ENCODE measurements at places on chromosomes 6 and 20.

- DNase-seq, result no peak
Measured at GRCh38 chr20:50332491-50332980, 141.9 kb downstream of the CEBPB start.

DNA sequence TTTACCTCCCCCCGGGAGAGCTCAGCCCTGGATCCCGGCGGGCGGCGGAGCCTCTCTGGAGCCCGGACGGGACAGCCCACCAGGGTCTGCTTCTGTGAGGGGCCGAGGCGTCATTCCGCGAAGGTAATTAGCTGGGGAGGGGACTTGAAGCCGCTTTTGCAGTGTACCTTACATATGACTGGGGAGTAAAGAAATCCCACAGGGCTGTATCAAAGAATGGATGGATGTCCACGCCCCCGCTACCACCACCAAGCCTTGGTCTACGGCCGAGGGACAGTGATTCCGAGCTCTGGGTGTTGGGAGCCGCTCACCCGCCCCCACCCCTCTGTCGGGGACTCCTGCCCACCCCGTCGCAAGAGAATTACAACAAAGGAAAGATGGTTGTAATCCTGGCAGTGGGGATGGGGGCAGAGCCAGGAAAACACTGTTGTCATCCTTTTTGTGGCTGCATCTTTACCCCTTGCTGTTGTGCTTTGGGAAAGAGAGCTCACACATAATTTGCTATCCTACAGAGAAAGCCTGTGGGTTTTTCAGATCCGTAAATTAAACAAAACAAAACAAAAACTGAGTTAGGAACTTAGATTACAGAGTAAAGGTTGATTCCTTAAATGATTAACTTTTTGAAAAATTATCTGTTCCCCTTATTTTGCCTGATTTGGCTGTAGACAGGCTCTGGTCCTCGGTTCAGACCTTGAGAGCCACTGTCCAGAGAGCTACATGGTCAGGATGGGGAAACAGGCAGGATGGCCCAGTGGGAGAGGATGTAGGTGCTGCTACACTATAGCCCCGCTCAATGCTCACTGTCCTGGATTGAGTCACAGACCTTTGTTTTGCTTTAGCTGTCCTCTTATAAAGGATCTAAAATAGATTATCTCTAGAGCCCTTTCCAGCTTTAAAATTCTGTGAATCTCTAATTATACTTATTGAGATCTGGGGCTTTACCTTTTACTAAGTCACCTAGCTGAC lies 997 bp upstream of the FBXO30 start:
- no peak for DNase-seq

DNA sequence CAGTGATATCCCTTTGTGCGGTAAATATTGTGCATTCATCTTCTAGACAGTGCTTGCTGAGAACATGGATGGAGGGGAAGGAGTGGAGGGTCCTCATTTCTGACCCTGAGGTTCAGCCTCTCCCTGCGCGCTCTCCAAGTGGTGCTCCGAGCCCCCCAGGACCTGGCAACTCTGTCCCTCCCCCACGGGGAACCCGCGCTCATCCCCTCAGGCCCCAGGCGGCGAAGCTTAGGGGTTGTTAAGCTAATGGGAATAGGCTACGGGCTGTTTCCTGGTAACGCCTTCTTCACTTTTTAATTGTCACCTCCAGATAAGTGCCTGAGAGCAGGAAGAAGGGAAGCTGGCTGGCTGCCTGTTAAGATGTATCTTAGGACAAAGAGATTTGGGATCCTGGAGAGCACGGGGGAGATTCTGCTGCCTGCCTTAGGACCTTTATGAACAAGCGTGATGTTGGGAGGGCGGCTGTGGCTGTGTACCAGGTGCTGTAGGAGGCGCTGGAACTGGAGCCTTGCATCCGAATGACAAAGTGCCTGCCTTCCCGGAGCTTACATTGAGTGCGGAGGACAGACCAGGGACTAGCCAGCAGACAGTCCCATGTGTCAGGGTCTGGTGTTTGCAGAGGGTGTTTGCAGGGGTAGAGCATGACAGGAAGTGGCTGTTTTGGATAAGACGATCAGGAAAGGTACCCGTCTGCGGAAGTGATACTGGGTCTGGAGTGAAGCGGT lies 11.7 kb downstream of the TSHZ2 start:
- DNase-seq, result no peak

- DNase-seq, result no peak
Measured at GRCh38 chr6:34172961-34173775, 27.3 kb upstream of the GRM4 start.

- DNase-seq, result no peak
Measured at GRCh38 chr20:19712721-19713260, 45.3 kb upstream of the RIN2 start.

DNA sequence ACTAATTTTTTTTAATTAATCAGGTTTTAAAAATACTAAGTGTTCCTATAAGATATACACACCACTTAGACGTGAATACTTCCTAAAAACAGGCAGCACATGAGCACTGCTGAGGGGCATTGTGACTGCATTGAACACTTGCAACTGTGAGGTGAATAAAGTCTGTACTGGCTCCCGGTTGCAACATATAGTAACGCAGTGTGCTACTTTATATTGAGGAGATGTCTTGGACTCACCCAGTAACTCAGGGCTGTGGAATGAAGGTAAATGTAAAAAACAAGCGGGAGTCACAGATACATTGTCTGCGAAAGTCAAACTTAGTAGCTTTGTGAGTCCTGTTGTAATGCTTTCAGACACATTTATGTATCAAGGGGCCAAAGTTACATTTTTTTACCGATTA lies 17.0 kb upstream of the HLA-A start:
- DNase-seq, result no peak
